ENCODE measurements at places on chromosomes 6 and 20.

- DNase-seq: no peak
Measured at GRCh38 chr20:6533351-6533750, 234.1 kb upstream of the BMP2 start.

GRCh38 chr6:90256698-90257485, 39.8 kb downstream of the BACH2 start:
- no peak for DNase-seq

DNA sequence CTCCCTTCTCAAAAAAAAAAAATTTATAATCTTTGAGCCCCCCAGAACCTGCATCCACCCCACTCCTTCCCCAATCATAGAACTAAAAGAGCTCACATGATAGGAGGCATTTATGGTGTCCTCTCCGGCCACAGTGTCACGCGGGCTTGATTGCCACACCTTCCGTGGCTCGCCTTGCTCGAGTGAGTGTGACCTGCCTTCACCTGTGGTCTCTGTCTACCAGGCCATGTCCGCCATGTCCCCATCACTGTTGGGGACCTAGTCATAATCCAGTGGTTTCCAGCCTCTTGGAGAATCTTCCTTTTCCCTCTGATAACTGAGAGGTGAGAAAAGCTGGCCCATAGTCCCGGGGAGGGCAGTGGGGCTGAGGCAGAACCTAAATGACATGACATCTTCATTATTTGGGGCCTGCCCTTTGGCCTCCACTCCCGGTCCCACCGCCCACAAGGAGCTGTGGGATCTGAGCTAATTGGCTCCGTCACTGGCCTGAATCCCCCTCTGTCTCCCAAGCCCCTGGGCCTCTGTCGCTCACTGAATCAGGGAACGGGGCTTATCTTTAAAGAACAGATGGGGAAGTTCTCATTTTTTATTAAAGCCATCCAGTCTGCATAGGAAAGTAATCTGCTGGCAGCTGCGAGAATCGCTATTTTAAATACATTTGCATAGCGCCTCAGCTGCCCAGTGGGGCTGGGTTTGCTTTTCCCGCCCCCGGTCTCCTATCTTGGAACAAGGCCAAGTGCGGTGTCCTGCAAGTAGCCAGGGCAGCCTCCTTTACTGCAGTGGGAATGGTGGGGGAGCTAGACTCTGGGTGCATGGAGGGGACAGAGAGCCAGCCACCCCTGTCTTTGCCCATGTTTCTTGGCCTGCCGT, 197.6 kb upstream of the PMEPA1 start:
- DNase-seq: no peak

- no peak for DNase-seq
Measured at GRCh38 chr6:53734473-53735299, 60.1 kb upstream of the LRRC1 start.

DNA sequence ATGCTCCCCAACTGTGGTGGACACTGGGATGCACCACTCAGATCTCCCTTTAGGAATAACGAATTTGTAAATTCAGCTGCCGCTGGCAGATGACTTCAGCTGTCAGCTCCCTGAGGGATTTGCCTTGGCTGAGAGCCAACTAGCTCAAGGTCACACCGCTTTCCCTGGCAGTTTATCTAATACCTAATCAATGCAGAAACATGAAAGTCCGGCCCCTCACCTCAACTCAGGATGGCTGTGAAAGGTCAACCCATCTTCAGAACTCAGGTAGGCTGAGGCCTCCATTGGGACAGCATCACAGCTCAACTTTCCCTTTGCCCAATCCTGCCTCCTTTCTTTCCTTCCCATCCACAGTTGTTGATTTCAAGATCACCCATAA, 22.8 kb upstream of the SCGN start:
- DNase-seq: no peak

GRCh38 chr6:36676141-36677058, 2.1 kb upstream of the CDKN1A start:
- no peak for DNase-seq

- DNase-seq: no peak
Measured at GRCh38 chr6:137259349-137259748, 40.2 kb upstream of the IFNGR1 start.

- no peak for DNase-seq
Measured at GRCh38 chr6:169371344-169372127, 117.9 kb upstream of the THBS2 start.

DNA sequence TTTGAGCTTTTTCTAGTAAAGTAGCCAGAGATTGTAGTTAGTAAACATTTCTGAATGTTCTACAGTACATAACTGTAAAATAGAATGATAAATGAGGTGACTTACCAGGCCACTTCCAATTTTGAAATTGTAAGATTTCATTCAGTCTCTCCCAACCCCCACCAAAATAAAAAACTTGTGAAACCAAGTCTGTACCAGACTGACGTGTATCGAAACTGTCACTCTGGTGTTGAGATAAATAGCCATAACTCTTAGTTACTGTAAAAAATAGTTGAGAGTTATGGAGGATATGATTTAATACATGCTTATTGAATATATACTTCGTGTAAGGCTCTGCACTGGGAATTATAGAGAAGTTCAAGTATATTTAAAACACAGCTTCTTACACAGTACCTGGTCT, 455.7 kb downstream of the PLCB1 start:
- DNase-seq: no peak

- no peak for DNase-seq
Measured at GRCh38 chr6:35544769-35545361, 32.2 kb upstream of the TULP1 start.

DNA sequence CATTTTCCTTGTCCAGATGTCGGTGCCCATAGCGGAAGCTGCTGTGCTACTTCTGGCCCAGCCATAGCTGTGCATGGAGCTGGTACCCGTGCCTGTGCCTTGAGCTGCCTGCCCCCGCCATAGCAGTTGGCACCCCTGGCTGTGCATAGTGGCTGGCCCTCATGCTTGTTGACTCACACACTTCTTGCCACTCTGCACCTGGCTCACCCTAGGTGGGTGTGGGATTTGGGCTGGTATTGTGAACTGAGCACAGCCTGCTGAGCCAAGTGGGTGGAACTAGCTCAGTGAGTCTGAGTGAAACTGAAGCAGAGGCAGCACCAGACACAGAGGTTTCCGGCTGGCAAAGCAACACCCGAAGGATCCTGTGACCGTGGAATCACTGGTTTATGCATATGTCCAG, 689.5 kb upstream of the EYS start:
- DNase-seq: no peak

DNA sequence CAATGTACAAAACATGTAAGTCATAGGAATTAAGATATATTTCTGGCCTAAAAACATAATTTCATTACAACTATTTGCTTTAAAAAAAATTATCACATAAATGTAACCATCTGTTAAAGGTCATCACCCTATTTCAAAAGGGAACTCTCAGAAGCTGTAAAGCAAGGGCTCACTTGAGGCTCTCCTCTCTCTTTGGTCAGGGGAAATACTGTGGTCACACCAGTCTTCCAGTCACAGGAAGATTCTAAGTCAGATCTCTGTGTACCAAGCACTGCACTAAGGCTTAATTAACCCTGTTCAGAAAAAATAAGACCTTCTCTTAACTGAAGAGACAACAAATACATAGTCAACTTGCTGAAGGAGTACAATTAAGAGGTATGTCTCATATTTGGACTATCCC, 75.6 kb downstream of the MMS22L start:
- DNase-seq: no peak

DNA sequence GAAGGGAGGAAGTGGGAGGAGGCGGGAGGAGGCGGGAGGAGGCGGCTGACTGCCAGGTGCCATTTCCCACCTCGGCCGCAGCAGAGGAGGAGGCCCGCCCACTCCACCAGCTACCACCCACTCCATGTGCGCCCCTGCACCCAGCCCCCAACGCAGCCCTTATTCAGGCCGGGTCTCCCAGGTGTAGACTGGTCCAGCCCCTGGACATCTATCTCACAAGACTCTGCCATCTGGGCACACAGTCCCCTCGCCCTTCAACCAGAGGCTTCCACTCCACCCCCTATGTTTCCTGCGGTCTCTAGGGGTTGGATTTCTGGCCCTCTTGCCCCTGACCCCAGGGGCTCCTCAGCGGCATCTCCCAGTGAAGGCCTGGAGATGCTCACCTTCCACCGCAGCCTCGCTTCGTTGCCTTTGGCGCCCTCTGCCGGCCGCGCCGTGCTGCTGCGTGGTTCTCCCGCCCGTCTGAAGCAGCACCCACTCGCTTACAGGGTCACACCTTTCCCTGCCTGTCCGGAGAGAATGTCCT, 32.6 kb upstream of the FAM83D start:
- no peak for DNase-seq

- no peak for DNase-seq
Measured at GRCh38 chr6:159815410-159815809, 15.3 kb downstream of the PNLDC1 start.

GRCh38 chr6:43972179-43972912, 154.9 kb downstream of the MRPL14 start:
- peak; percentile 64 for DNase-seq

GRCh38 chr6:84977363-84977705, 212.9 kb upstream of the TBX18 start:
- no peak for DNase-seq

DNA sequence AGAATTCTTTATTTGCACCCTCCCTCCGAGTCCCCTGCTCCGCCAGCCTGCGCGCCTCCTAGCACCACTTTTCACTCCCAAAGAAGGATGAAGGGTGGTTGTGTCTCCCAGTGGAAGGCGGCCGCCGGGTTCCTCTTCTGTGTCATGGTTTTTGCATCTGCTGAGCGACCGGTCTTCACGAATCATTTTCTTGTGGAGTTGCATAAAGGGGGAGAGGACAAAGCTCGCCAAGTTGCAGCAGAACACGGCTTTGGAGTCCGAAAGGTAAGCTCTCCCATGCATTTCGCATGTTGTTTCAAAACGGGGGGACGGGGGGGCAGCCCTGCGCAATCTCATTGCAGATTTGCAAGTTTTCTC, 357 bp downstream of the PCSK2 start:
- no peak for DNase-seq

GRCh38 chr6:72418495-72418894, 203.4 kb upstream of the KCNQ5 start:
- no peak for DNase-seq

GRCh38 chr6:142756215-142756630, 188.8 kb downstream of the HIVEP2 start:
- no peak for DNase-seq

- no peak for DNase-seq
Measured at GRCh38 chr20:13995841-13996240, 525 bp downstream of the MACROD2 start.
